Activated CD4-positive, alpha-beta T cell treated with anti-CD3 and anti-CD28 coated beads, Interleukin-2, Interleukin-6, amounts not matched to agents 100 ng/mL and 50 ng/mL, durations not matched to agents 16 hours and 8 hours (primary cell): ENCODE measurements at places on chromosomes 4 and X.

DNA sequence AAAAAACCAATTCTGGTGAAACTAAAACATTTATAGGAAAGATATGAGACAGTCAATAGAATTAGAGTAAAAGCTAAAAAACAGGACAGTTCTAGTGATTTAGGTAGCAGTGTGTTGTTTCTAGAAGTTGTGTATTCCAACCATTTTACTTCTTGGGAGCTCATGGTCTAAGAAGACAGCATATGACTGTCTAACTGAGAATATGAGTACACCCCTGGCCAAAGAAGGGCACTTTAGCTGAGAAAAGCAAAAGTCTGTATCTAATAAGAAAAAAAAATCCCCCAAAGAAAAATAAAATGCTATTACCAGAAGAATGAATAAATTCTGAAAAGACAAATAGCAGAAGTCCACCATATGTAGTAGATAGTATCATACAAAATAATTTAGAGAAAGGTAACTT is 26.4 kb downstream of the EREG start:
- no peak for DNase-seq

DNA sequence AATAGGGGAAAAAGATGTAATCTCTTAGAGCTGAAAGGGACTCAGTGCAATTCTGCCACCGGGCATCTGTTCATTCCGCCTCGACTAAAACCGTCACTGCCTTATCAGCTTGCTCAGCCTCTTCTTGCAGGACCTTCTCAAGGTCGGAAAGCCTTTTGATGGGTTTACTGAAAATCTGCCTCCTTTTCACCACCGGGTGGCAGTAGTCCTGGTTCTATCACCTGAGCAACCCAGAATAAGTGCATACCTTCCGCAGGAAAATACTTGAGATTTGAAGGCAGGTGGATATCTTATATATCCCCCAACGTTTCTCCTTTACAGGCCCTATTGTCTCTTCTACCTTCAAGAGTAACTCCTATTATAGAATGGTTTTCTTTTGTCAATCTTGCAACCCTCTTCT is 103.4 kb upstream of the PAK3 start:
- peak; percentile 34 for DNase-seq

DNA sequence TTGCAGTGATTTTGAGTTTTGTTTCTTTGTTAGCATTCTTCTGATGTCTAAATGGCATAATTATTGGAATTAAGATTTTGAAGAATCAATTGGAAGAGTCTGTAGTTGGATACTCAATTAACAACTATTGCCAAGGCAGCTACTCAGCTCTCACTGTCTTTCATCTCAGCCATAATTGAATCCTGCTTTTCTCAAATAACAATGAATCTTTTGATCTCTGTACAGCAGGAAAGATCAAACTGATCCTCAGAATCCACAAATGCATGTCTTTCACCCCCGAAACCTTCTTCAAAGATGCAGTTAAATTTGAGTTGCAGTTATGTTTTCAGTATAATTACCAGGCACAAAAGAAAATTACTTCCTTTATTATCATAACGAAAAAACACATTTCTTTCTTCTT is 86.2 kb downstream of the MAD2L1 start:
- no peak for DNase-seq

DNA sequence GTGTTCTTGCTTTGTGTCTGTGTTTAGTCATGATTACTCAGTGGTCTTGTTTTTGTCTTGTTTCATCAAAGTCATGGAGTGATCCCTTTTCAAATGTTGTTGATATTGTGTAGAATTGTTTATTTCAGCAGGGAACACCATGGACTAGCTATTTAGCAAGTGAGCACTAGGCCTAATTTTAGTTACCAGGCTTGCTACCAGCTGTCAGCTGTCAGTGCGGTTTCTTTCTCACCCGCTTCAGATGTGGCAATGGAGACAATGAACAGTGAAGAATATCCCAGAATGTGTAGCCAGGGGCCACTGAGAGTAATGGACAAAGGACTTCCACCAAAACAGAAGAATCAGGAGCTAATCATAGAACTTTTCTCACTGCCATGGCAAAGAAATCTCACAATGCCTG is 432.8 kb upstream of the FMR1 start:
- no peak for DNase-seq

DNA sequence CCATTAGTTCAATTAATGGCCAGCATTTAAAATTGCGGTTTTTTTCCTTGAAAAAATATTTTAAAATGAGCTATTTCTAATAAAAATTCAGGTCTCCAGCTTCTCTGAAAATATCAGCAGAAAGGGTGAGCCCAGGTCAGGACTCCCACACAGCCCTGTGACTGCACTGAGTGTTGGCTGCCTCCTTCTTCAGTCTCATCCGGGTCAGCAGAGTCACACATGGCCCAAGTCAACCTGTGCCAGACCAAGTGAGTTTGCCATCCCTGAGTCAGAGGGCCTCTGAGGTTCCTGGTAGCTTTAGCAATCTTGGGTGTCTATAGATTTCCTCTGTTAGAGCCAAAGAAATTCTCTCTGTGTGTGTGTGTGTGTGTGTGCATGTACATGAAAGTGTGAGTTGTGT is 22.1 kb upstream of the MSX1 start:
- DNase-seq: no peak

DNA sequence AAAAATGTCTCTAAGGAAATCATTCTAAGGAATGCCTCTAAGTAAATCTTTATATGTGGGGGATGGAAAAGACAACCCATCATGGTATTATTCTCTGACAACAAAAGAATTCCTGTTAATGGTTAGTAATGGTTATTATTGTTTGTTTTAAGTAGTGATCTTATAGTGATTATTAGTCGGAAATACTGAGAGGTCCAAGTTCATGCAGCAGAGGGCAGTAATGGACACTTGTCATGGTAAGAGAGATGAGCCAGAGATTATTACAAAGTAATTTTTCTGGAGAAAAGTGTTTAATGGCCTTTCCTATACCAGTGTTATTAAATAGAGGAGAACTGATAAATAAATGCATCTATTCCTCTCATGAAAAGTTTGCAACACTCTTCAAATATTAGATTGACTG is 8.1 kb upstream of the DKK2 start:
- no peak for DNase-seq

GRCh38 chr4:47852136-47852535 is 14.3 kb upstream of the CORIN start:
- no peak for DNase-seq

- DNase-seq: no peak
Observed at GRCh38 chrX:43961699-43962098, 11.5 kb downstream of the NDP start.

DNA sequence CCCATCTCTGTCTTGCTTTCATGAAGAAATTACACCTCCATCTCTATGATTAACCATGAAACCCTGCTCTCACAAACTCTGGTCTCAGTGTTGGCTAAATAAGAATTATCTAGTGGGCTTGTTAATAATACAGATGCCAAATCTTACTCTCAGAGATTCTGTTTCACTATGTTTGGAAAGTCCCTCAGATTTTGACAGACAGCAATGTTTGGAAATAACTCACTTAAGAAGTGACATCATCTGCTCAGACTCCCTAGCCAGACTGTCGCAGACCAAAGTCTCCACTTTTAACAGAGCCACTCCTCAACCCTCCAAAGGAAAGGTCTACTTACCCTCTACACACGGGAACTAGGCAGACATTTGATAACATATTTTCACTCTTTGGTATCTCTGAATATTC is 328.5 kb upstream of the FGF16 start:
- no peak for DNase-seq

DNA sequence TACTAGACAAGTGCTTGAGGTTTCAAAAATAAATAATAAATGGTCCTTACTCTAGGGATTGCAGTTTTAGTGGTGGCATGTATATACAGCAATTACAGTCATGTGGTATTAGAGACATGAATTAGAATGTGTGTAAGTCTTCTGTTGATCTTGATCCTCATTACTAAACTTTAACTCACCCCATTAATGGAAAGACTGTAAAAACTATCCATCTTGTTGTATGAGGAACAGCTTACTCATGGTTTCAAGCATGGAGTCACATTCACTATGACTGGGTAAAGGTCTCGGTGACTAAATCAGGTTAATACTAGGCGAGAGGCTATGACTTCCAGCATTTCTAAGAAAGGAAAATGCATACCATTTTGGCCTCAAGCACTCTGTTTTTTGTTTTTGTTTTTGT is 107.0 kb upstream of the HPGD start:
- peak; percentile 11 for DNase-seq

GRCh38 chr4:112145326-112145789 is at the start of gene FAM241A:
TSS of gene FAM241A (plus strand) at chr4:112145454. CDS start at chr4:112145581, 127 bp downstream.
- DNase-seq: peak; percentile 94

DNA sequence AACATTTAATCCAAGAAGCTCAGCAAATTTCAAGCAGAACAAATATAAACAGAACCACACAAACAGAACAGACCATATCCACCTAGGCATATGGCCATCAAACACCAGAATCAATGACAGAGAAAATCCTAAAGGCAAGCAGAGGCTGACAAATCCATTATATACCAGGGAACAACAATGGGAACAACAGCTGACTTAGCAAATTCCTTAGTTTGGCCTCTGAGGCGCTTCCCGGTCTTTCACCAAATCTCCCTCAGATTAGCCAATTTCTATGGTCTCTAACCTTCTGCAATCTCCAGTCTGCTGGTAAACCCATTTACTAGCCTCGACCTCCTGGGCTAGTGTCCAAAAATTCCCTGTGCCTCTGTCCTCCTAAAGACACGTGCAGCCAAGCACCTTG is 59.2 kb downstream of the GPR143 start:
- DNase-seq: no peak

DNA sequence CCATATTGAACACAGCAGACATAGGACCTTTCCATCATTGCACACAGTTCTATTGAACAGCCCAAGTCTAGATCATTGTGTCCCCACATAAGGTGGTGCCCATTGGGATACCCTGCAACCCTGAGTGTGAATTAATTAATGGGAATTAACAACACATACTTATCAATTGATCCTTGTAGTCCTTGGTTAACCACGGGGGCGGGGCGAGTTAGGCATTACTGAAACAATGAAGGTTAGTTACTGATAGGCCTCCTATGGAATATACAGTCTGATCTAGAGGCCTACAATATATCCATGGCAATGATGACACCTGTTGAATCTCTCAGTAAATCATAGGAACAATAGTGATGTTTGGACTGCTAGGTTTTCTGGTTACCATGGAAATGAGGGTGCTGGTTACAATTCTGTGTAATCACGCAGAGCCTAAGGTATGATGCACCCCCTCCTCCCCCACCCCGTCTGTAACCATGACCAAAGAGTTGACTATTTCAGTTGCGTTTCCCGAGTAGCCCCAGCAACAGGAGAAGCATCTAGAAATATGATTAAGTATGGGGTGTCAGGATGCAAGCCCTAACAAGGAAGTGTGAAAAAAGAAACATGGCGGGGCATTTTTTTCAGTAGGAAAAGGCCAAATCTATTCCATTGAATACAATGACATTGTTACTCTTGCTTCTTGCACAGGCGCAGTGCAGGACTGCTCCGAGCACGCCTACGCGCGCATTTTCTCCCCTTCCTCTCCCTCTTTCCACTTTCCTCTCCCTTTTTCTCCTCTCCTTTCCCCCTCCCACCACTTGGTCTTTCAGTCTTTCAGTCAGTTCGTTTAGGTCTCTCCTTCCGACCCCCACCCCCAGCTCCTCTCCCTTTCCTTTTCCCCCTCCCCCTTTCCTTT is 677 bp upstream of the NONO start:
- DNase-seq: peak; percentile 56

- DNase-seq: no peak
Observed at GRCh38 chr4:40577588-40578253, 51.9 kb downstream of the RBM47 start.

- DNase-seq: no peak
Observed at GRCh38 chrX:8760021-8760420, 28.1 kb upstream of the ANOS1 start.

DNA sequence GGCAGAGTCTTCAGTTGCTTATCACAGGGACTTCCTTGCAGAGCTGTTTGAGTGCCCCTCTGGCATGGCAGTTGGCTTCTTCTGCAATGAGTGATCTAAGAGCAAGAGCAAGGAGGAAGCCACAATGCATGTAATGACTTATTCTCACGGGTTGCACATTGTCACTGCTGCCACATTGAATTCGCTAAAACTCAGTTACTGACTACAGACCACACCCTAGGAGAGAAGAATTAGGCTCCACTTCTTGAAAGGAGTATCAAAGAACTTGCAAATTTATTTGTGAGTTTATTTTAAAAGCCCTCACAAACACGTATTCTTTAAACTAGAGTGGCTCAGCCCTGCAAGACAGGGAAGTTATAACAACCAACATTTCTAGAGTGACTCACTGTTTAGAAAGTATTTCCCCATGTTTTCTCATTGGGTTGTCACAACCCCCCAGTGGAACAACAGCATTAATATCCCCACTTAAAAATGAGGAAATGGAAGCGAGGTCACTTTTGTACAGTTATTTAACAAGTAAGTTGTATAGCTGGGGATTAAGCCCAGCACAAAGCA is 32.4 kb upstream of the RBPJ start:
- DNase-seq: peak; percentile 87

DNA sequence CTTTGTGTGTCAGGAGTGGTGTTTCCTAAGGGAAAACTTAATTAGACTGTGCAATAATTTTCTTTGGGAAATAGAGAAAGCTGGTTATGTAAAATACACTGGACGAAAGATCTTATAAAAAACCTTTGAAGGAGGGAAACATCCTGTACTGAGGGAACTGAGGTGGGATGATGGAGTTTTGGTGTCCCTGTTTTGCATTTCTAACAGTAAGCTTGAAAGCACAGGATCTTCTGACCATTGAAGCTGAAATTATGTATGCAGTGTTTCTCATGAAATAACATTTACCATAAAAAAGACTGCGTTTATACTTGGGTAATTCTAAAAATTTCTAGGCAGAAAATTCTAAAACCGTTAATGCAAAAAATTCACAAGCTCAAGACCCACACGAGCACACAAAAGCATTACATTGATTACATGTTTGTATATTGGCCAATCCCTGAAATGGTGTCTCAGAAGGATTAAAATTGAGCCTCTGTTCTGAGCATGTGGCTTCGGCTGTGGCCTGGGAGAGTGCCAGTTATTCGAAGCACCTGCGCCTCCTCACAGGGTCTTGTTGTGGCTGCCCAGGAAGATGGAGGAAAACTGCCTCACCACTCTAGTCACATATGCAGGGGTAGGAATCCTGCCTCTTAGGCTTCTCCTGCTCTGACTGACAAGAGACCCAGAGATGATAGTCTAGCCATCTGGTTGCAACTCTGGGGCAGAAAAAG is 49.5 kb downstream of the JADE3 start:
- no peak for DNase-seq

DNA sequence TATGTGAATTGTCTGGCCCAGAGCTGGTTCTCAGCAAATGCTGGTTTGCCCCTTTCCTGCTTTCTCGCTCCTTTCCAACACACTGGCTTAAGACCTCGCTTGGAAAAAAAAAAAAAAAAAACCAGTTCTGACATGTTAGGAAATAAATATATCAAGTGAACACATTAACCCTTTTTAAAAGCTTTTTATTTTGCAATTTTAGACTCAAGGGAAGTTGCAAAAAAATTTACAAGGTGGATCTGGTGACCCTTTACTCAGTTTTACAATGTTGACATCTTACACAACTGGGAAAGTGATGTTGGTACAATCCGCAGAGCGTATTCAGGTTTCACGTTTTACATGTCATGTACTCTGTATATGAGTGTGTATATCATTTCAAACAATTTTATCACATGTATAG is 100.1 kb downstream of the RTL5 start:
- DNase-seq: no peak
